ENCODE measurements at places on chromosomes 6 and 20.
A peak's percentile ranks its signal among the peaks of the same experiment; 100 is the strongest.

- peak; percentile 5 for DNase-seq
Observed at GRCh38 chr6:56628105-56628504, 14.6 kb downstream of the DST start.

DNA sequence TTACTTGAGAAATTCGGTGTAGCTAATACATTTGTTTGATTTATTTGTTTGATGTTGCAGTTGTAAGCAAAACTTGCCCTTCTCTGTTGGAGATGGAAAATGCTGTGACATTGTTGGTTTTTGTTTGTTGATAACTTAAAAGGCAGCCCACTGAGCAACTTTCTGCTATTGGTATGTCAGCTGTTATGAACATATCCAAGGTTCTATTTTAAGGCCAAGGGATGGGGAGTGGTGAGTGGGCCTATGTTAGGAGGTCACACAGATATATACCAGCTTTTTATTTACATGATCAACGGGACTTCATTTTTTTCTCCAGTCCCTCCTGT lies 5.7 kb downstream of the QKI start:
- no peak for DNase-seq

GRCh38 chr6:141153563-141153962 lies 979.2 kb upstream of the GJE1 start:
- DNase-seq = no peak

DNA sequence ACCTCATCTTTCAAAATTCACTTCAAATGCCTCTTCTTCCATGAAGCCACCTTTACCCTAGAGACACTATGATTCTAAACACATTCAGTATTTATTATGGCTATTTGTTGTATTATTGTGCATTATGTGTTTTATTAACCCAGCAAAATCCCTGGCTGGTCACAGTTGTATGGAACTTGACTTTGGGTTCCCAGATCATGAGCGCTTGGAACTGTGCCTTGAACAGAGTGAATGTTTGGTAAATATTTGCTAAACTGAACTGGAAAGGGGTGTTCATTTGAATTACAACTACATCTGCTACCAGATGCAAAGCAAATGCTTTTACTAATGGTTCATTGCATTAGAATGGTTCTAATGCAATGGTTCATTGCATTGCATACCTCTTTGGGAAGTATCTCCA lies 259.8 kb downstream of the PKHD1 start:
- DNase-seq = no peak

GRCh38 chr20:48805716-48806115 lies 22.1 kb downstream of the PREX1 start:
- no peak for DNase-seq

All from AG08396 (cell line).